ENCODE measurements at places on chromosomes 6 and 20.

- no peak for DNase-seq
These were observed 78.8 kb upstream of the RALY start for GRCh38 chr20:33914919-33915318.

DNA sequence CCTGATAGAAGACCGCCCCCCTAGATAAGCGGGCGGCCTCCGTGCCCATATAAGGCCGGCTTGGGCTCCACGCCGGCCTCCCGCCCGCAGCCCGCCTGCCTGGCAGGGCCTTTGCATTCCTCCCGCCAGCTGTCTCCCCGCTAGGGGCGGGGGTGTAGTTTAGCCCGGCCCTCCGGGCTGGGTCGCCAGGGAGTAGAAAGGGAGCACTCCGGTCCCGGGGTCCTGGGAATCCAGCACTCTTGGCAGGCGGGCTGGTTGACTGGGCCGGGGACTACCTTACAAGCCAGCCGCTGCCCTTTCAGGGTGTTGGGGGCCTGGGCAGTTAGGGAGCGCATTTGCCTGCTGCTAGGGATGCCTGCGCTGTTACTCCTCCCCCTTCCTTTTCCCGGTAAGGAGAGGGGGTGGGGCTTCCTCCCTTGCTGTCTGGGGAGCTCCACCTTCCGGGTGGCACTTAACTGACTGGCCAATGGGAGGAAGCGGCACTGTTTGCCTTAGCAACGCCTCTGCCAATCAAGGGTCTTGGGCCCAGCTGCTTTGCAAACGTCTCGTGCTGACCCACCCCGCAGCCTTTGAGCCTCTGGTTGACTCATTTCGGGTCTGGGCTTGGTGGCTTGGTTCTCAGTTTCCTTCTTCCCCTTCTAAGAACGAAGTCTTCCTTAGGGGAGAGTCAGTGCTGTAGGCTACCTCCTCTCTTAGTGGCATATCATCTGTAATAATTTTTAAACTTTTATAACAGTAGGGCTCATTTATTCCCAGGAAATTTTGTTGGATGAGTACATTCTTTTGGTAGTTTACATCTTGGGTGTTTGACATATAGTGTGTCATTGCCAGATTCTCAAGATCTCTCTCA lies 3.4 kb downstream of the SRF start:
- DNase-seq: peak; percentile 87

DNA sequence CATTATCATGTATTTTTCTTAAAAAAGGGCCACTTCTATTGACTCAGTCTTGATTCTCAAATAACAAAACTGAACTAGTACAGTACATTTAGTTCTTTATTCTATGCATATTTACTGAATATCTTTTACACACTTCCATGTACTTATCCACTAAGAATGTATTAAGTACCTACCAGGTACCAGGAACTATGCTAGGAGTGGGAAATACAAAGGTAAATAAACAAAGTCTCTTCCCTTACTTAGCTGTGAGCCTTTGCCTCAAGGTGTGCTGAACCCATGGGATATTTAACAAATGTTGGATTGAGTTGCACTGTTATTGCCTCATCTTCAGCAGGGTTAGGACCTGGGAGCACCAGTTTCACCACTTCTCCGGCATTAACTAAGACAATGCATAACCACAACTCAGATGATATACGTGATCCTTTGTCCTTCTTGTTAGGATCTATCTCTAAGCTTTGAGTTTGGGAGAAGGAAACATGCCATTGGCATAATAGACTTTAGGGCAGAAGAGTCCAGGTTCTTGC lies 533.9 kb downstream of the TFAP2B start:
- no peak for DNase-seq

GRCh38 chr6:7691675-7692452 lies 34.0 kb upstream of the BMP6 start:
- no peak for DNase-seq

GRCh38 chr6:135311446-135312200 lies 130.5 kb downstream of the MYB start:
- DNase-seq: no peak

DNA sequence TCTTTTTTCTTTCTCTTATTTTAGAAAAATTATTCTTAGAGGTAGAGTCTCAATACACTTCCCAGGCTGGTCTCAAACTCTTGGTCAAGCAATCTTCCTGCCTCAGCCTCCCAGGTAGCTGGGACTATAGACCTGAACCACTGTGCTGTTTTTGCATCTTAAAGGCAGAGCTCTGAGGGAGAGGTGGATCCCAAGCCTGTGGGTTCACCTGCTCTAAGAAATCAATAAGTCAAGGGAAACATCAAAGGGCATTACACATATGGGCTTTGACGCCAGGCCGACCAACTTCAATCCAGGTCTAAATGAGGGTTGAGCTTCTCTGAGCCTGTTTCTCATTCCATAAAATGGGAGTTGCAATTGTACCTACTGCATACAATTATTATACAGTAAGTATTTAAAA lies 223.9 kb downstream of the LY86 start:
- DNase-seq: no peak

DNA sequence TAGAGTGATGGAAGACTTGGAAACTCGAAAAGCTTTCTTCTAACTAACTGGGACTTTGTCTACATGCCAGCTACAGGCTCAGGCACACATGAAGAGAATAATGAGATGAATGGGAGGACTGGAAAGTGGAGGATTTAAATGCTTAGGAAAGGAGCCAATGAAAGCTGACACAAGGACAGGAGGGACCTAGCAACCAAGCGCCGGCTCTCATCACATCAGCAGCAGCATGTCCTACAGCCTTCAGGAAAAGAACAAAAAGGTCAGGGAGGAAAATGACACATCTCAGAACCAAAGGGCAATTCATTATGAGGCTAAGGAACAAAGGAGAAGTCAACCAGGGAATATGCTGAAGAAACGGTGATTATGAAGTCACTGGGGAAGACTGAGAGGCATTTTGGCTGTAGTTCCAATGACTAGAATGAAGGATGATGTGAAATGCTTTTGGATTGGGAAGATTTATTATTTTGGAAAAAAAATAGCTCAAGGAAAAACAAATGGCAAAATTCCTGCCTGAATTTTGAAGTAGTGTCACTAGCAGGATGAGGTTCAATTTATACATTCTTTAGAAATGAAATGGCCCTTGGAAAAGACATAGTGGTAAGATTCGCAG lies 5.7 kb downstream of the BACH2 start:
- no peak for DNase-seq

GRCh38 chr20:5056801-5057599 lies 55.7 kb upstream of the SLC23A2 start:
- DNase-seq: peak; percentile 56

DNA sequence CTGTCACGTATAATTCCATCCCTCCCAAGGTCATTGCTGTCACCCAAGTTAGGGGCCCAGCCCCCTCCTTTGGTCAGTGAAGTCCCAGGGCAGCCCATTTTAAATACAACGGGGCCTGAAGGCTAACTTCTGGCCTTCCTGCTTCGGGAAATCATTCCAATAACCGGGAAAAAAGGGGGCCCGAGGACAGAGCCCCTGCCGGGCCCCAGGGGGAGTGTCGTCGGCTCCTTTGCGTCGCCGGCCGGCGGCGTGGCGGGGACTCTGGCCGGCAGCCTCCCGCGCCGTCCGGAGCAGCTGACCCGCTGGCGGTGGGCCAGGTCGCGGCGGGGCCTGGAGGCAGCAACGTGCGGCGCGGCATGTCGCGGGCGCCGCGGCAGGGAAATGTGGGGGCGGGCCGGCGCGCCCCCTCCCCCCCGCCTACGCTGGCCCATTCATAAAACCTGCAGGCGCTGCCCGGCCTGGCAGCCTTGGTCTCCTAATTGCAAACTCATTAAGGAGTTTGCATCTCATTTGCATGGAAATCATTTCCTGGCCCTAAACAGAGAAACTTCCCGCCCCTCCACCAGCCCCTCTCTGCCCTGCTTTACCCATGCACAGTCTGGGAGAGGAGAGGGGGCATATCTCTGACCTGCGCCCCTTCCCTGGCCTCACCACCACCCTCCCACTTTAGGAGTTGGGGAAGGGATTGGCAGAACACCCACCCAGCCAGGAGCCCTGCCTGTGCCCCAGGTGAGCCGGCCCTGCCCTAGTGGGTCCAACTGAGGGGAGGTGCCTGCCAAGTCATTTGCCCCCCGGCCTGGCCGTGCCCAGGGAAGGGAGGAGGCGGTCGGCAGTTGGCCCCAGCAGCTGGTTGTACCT lies 50.7 kb downstream of the MRPL14 start:
- no peak for DNase-seq

DNA sequence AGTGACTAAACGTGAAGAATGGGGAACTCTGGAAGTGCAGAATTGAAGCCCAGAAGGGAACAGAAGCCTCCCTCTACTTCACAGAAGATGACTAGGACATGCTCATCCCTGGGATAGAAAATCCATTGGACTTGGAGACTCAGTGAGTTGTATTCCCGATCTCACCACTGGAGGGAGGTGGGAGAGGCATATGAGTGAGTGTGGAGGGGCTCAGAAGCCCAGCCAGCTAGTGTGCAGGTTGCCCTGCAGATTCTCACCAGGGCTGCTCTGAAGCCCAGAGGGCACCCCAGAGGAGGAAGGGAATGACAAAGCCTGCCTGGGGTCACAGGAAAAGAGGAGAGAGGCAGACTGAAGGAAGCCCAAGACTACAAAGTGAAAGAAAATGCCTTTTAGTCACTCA lies 42.1 kb upstream of the HLA-E start:
- DNase-seq: no peak

DNA sequence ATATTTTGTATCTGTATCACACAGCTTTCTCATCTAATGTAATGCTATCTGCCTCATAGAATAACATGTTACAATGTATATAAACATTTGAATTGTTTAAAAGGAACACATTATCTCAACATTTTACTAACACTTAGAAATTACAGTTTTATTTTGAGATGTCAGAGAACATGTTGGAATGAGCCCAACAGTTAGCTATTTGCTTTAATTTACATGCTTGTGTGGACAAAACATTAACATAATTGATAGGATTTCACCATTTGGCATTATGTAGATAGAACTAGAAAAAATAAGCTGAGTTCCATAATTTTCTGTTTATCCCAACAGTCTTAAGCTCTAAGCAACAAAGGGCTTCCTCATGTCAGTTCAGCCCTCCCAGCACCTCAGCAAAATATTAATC lies 330.9 kb downstream of the LMBRD1 start:
- DNase-seq: no peak

GRCh38 chr6:113635222-113635986 lies 221.7 kb upstream of the MARCKS start:
- DNase-seq: no peak
